ENCODE measurements at places on chromosomes 3 and 15.

DNA sequence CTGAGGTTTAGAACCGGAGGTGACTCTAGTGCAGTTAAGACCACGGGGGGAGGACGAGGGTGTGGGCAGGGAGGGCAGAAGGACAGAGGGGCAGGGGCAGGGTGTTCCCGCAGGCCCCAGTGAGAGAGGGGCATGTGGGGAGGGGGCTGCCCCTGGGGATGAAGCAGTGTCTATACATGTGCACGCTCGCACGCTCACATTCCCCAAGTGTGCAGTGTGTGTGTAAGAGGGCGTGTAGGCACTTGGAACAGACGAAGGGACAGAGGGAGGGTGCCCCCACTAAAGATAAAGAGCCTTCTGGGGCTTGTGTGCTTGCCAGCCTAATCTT, 69.5 kb upstream of the MEF2A start:
- ATAC-seq, result peak; percentile 54

DNA sequence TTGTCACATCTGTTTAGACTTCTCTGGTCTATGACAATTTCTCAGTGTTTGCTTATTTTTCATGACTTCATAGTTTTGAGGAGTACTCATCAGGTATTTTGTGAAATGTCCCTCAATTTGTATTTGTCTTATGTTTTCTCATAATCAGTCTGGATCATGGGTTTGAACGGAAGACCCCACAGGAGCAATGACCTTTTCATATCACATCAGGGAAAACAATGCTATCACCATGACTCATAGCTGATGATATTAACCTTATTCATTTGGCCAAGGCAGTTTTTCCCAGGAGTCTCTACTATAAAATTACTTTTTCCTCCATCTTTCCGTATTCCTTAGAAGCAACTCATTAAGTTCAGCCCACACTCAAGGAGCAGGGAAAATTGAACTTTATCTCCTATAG, 32.7 kb downstream of the AADACL2 start:
- ATAC-seq, result no peak

DNA sequence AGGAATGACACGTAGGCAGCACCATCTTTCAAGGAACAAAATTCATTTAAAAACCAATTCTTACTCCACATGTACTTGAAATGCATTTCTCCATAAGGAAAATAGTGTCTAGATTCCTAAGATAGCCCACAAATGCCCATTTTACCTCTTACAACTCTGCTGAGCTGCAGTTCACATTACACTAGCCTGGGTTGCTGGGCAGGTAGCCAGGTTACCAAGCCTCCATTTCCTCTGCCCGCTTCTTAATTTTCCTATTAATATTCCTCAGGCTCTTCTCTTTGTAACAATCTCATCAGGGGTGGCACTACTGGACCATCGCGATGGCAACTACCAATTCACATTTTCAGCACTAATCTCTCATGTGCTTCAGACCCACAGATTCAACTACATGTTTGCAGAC, 10.8 kb downstream of the ATP13A3 start:
- ATAC-seq, result no peak

- no peak for ATAC-seq
Measured at GRCh38 chr15:56001471-56002078, 8.2 kb upstream of the NEDD4 start.

DNA sequence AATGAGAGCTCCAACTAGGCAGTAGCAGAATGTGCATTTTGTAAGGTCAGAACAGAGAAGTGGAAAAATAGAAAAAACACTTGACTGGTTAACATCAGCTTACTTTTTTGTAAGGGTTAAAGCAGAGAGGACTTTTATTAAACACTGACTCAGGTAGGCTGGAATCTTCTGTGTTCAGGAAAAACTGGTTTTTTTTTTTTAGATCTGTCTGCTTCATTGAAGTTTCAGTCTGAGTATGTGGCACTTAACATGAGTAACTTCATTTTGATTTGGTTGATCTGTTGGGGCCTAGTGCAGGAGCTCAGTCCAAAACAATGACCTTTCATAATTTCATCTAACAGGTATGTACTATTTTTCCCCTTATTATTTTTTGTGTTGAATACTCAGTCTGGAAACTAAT, 141.1 kb downstream of the DOCK3 start:
- no peak for ATAC-seq

- ATAC-seq, result no peak
Measured at GRCh38 chr3:133905376-133905775, 9.7 kb upstream of the RAB6B start.

DNA sequence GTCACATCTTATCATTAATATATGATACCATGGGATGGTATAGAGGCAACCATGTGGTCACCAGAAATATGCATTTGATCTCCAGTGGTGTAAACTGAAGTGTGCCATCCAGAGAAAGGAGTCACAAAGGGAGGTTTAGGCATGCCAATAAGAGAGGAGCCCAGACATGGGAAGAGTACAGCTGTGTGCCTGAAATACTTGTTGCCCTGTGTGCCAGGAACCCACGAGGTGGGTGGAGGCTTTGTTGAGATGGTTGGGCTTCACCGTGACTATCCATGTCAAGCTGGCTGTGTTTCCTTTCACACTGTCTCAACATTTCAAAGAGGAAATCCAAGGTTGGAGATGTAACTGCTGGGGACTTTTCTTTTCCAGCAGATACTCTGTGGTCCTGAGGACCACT, 43.5 kb downstream of the CACNA2D3 start:
- no peak for ATAC-seq

DNA sequence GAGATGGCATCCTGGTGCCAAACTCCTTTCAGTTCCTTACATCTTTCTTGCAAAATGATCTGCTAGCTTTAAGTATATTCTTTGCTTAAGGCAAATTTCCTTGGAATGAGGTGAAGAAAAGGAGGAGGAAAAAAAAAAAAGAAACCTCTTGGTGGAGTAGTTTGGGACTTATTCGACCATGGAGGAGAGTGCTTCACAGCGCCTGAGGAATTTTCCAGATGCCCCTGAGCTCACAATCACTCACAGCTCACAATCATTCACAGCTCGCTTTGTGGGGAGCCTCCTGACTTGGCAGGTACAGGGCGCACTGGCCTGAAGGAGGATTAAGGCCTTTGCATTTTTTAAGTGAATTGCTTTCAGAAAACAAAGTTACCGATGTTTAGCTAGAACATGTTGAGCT, 53.9 kb downstream of the BOC start:
- no peak for ATAC-seq

DNA sequence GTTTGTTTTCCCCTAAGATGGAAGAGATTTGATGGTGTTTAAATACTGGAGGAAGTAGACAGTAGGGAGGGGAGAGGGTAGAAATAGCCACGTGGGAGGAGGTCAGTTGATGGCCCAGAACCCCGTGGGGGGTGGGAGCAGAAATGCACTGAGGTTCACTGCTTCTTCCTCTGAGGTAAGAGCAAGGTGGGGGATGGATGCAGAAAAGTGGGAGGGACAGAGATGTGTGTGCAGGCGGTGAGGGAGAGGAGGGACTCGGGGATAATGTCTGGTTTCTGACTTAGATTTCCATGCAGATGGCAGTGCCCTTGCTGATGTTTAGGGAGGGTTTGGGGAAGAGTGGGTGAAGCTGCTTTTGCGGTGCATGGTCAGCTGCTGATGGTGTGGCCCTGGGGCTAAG, 102.9 kb downstream of the ARNT2 start:
- ATAC-seq, result no peak

- ATAC-seq, result no peak
Measured at GRCh38 chr15:95556866-95557225, 773.7 kb upstream of the NR2F2 start.

- no peak for ATAC-seq
Measured at GRCh38 chr3:102936511-102937045, 501.8 kb downstream of the ZPLD1 start.

DNA sequence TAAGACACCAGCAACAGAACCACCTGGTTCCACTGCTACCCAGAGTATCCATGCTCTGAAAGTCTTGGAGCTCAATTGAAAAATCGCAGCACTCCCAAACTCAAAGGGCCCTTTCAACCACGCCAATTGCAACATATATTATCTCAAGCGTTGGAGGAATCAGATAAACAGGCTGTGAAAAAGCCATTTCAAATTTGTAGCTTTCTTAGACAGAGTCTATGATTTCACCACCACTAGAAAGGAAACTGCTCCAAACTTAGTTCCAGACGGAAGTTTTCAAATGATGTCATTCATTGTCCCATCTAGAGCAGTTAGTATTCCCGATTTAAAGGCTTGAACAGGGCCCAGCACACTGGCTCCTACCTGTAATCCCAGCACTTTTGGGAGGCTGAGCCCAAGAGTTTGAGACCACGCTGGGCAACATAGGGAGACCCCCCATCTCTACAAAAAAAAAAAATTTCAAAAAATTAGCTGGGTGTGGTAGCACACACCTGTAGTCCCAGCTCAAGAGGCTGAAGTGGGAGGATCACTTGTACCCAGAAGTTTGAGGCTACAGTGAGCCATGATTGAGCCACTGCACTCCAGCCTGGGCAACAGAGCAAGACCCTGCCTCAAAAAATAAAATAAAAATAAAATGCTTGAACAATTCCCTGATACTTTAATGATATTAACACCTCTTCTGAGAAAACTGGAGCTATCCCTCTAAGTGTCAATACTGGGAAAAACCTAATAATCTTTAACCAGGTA, 16.8 kb downstream of the TNIK start:
- no peak for ATAC-seq

DNA sequence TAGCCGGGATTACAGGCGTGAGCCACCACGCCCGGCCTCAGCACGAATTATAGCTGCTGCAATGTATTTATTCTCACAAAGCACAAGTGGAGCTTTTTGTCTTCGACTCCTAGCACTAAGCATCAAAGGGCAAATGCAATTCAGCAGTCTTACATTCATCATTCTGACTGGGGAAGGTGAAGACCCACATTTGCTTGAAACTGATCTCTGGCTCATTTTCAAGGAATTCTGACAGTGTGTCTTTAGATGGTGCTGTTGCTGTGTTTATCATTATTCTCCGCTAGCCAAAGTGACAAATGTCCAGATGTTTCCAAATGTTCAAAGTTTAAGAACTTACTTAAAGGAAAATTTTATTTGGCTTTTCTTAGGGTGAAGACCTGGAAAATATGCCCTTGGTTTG, 55.9 kb downstream of the SGO1 start:
- no peak for ATAC-seq

DNA sequence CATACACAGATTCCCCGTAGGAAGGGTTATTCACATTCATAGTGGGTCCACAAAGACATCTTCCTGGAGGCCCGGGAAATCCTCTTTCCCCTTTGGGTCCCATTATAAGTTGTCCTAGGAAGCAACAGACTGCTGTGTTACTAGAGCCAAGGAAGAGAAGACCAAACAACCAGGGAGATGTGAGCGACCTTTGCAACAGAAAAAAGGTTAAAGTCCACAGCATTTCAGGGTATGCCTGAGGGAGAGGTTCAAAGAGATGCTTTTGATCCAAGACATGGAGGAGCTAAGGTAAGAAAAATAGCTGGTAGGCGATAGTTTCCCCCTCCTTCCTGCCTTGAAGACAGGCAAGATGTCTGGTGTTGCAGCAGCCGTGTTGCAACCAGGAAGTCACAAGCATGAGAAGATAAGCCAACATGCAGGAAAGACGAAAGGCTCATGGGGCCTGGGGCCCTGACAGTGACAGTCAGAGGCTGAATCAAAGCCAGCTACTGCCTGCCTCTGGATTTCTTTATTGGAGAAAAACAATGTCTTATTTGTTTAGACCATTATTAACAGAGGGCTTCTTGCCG, 30.9 kb downstream of the EAF1 start:
- no peak for ATAC-seq

DNA sequence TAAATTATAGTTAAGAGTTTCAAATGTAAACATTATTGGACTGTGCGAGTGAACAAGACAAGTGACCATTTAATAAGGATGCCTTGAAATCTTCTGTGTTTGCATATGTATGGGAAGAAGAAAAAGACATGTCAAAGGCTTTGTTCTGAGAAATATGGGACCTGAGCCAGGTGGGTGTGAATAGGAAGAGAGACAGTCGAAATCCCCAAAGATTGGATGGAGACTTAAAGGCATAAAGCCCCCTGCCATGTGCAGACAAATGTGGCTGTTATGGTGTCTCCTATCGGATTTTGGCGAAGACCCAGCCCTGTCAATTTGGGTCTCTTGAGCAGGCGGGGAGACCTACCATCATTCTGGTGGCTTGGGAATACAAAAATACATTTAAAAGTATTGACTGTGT, 16.9 kb downstream of the FXR1 start:
- no peak for ATAC-seq

DNA sequence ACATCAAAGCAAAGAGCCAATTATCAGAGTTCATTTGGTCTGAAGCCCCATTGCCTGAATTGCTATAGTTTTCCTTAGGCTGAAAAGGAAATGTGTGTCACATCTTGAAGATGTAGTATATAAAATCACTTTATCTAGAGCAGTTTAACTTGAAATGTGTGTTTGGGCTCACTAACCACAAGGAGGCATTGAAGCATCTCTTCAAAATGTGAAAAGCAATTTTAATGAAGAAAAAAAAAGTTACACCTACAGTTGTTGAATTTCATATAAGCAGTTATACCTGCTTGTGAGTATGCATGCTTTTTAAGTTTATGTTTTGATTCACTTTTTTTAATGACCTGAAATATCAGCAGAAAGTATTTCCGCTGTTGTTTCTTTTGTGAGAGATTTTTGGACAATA, 129.3 kb downstream of the IQCH start:
- ATAC-seq, result no peak

DNA sequence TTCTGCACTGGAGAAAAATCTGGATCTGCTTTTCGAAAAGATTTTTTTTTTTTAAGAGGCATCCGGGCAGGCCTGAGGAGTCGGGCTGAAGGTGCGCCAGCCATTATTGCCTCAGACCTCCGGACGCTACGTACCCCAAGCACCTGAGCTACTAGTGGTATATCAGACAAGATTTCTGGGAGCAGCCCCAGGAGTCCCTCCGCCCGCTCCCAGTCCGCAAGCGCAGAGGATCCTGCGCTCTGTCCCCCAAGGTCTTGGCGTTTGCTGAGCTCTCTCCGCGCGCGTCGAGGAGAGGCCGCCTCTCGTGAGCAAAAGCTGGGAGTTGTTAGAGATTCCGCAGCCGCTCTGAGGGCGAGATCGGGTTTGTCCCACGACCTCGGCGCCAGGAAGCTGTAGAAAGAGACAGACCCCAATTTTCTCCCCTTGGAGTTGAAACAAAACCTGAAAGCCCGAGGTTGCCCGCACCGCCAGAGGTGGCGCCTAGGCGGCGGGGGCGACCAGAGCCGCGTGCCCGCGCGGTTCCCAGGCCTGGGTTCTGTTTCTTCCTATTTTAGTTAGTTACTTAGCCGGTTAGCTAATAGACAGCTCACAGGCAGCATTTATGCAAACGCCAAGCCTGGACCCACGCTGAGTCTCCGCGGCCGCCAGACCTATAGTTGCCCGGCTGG, 72.5 kb upstream of the POLG start:
- no peak for ATAC-seq

DNA sequence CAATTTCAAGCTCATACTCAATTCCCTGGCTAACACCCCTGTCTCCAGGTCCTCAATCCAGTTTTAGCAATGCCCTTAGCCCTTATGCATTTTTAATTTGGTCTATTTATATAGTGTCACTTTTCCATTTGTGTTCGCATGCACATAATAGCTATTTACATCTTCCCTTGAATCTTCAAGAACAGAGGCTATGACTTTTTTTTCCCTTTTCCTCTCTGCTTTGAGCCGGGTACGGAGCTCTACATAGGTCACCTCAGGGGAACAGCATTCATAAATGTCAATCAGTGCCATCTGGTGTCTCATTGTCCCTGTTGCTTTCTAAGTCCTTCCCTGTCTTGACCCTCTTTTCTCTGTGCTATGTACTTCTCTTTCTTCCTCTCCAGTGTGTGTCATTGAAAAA, 26.5 kb upstream of the ACTC1 start:
- no peak for ATAC-seq

All from stimulated activated memory B cell treated with anti-CD40 and anti-IgM and Interleukin-4, amounts not matched to agents 10 μg/mL and 1 μg/mL and 100 μg/mL, for 72 hours (primary cell).